ENCODE measurements at places on chromosomes 7 and 10.

DNA sequence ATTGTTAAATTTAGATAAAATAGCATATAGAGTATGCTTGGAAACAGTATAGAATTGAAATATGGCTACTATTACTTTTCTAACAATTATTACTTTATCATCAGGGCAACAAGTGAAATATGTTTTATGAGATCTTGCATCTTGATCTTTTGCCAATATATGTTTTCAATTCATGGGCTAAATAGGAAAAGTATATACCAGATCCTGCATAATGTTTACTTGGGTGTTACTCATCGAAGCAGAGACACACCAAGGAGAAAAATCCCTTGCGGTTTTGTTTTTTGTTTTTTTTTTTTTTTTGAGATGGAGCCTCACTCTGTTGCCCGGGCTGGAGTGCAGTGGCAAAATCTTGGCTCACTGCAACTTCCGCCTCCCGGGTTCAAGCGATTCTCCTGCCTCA, 541.4 kb downstream of the SUGCT start:
- no peak for DNase-seq

- DNase-seq, result no peak
These were observed 31.1 kb downstream of the LMTK2 start for GRCh38 chr7:98137826-98138151.

GRCh38 chr7:108497082-108497725, 28.7 kb downstream of the PNPLA8 start:
- no peak for DNase-seq

DNA sequence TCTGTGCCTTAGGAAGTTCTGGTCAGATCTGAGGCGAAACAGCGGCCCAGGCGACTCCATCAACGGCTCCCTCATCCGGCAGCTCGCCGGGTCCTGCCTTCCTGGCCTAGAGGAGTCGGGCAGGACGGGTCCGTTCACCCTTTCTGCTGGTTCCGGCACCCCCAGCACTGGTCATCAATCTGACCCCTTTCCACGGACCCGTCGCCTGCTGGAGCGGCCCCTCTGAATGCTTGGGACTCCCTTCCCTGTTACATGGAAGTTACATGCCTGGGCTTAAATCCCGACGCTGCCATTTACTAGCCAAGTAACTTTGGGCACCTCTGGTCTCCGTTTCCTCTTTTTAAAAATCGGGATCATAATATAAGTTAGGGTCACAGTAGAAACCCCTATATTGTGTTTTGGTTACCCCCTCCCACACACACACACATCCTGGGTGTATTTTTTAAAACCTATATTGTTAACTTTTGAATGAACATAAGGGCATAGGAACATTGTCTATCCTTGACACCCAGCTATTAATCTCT, 607 bp upstream of the GGCT start:
- no peak for DNase-seq

DNA sequence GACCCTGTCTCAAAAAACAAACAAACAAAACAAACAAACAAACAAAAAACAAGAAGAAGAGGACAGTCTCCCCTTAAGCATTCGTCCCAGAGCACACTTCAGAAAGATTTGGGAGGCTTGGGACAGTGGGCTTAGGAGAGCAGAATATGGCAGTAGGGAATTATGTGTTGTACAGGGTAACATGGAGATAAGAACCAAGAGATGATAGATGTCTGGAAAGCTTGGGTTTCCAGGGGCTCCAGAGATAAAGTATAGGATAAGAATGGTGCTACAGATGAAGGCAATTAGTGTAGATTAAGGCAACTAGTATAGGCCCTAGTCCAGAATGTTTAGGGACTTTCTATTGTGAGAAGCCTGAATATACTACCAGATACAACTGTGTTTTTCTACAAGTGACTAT, 934.9 kb upstream of the AUTS2 start:
- no peak for DNase-seq

DNA sequence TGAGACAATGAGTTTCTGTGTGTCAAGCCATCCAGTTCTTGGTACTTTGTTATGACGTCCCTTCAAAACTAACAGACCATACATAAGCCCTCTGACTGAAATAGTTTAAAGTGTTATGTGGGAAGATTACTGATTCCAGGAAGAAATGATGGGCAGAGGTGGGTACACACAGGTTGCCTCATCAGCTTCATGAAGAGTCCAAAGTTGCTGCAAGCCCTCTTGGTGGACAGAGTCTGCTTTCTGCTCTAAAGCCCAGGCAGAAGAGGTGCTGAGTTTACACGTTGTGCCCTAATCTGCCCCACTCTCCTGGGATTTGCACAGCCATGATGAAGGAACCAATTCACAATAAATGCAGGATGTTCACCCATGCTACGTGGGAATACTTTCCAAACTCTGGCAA, 187.4 kb downstream of the PARD3 start:
- DNase-seq, result no peak

- DNase-seq, result no peak
These were observed 118.9 kb upstream of the NRP1 start for GRCh38 chr10:33453081-33454025.

GRCh38 chr10:92891885-92892690, 43.8 kb downstream of the EXOC6 start:
- DNase-seq, result no peak

DNA sequence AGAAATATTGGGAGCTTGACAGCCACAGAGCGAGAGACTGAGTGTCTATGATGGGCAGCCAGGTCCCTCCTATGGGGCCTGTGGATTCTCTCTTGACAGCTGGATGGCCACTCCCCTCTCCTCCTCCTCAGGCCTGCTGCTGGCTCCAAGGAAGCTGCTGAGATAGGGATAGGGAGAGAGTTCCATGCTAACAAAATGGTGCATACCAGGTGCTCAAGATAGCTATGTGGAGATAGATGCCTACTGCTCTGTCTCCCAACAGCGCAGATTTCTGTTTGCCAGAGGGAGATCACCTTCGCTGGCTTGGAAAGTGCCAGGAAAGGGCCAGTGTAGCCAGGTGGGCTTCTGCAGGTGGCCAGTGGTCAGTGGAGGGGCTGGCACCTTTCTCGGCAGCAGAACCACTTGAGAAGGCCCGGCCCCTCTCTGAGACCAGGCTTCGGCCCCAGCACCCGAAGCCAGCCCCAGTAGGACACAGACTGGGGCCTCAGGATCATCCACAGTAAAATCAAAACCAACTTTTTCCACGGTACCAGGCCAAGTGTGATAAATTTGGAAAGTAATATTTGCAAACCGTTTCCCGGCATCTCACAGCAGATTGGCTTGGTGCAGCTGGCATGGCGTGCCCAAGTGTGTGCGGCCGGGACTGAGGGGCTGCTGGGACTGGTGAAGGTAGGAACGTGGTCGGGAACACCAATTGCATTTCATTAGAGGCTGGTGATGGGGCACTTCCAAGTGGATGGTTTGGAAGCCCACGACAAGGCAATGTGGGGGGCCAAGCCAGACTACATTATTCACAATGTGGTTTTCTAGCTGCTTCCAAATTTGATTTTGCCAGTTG, 139.6 kb downstream of the PTPN20 start:
- no peak for DNase-seq

DNA sequence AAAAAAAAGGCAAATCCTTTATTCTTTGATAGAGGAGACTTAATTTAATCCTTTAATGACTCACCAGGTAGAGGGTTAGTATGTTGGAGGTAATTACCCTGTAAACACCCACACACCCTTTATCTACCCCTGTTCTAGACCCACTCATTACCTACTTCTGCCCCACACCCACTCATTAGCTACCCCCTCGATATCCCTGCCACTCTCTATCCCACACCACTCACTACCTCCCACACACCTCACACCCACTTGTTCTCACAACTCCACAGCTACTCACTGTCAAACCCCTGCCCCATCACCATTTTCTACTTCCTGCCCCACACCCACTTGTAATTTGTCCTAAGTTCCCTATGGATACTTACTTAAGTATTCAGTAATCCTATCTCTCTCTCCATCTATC, 49.7 kb downstream of the SEC61G start:
- no peak for DNase-seq

DNA sequence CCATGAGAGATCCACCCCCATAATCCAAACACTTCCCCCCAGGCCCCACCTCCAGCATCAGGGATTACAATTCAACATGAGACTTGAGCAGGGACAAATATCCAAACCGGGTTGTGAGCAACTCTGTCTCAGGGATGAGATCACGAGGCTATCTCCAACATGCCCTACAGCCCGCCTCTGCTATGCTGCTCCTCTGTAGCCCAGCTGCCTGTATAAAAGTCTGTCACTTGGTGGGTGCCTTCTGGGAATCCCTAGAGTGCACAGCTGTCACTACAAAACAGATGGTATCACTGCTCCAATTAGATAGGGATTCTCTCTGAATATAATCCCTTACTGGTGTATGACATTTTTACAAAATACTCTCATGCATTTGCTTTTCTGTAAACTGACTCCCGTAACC, 114.9 kb upstream of the NANOS1 start:
- DNase-seq, result no peak

DNA sequence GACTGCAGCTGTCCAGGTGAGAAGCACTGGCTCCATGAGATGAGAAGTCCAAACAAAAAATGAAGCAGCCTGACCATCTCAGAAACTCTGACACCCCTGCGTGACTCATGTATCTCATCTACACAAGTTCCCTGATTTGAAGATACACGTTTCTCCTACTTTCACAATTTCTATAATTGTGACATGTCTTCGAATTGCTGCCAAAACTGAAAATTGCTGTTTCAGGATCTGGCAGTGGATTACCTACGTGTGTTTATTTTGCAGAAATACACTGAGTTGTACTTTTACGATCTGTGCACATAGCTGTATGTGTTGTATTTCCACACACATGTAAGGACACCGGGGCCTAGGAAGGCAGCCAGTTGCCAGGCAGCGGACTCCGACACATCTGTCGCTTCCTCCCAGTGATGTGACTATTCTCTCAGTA, 53.2 kb downstream of the LARP4B start:
- no peak for DNase-seq

GRCh38 chr10:11465406-11465805, 146.0 kb downstream of the USP6NL start:
- no peak for DNase-seq

- DNase-seq, result no peak
These were observed 70.1 kb upstream of the RAB18 start for GRCh38 chr10:27433976-27434375.

GRCh38 chr7:127582361-127582760, 3.0 kb downstream of the GCC1 start:
- DNase-seq, result no peak

DNA sequence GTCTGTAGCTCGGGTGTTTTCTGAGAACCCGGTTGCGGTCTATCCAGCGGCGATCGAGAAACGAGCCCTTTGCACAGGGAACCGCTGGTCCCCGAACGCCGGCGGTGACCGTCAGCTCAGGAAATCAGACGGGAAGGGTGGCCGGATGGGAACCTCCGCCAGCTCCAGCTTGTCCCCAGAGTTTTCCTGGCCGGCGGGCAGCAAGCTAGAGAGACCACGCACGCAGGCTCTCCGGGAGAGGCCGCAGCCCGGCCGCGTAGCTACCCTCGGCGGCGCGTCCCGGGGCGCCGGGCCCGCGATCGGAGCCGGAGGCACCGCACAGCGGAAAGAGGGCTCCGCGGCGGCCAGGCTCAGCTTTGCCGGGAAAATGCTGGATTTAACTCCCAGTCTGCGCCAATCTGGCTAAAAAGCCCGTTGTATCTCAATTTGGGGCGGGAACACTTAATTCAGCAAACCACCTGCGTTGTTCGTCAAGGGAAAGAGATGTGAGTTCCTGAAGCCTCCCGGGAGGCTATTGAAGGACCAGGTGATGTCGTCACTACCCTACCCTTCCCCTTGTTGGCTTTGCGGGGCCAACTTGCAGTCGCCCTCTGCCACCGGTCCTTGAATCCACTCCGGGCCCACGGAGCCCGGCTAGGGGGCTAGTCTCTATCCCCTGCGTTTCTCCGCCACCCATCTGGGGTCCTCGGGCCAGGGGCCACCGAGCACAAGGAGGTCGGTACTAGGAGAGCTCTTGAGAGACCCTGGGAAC, 859 bp upstream of the CH25H start:
- DNase-seq, result no peak

DNA sequence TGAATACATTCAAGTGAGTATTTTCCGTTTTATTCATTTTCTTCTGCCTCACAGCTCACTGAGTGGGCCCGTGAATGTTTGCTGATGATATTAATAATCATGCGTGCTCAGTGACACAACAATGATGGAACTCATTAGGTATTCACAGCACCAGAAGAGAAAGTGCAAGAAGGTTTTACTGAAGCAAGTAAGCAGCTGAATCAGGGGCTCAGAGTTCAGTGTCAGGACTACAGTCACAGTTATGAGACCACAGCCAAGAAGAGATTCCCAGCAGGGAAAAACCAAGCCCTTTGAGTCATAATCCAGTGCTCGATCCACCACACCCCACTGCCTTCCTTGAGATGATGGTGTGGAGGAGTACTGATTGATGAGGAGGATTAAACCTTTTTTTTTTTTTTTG, 247.4 kb downstream of the KIAA1217 start:
- DNase-seq, result no peak

DNA sequence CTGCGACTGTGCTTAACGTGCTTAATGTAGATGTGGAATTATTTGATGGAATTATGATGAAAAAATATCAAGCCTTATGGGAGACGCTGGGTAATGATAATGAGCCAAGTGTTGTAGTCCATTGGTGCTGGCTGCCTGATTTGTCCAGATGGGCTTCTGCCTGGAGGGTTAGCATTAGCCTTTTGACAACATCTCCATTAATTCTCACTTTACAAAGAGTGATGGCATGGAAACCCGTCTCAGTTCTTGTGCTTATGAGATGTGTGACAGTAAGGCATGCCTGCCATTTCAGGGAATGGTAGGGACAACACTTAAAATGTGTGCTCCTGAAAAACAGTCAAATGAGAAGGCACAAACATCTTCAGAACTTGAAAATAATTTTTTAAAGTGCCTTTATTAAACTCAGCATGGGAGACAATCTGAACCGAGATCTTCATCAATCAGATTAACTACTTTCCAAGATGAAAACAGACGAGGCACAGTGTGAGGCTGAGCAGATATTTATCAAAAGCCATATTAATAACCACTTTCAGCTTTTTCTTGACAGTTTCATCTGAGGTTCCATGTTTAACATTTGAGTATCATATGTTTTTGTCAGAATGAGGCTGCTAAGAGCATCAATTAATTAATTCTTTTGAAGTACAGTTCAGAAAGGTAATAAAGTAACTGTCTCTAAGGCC, 473.1 kb downstream of the NXPH1 start:
- no peak for DNase-seq

DNA sequence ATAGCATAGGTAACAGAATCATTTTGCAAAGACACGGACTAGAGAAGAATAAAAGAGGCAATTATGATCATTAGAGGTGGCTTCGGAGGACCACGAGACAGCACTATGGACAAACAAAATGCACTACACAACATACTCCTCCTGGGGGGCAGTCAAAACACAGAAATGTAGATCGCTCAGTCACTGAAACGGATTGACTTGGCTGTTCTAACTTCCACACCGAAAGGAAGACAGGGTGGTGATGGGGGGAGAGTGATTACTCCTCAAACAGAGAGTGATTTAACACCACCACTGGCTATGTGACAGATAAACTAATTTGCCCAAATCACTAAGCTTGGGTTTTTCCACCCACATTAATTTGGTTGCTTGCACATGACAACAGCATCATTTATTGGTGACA, 14.1 kb upstream of the PPA1 start:
- no peak for DNase-seq
